ENCODE measurements at places on chromosomes 3 and 15.

DNA sequence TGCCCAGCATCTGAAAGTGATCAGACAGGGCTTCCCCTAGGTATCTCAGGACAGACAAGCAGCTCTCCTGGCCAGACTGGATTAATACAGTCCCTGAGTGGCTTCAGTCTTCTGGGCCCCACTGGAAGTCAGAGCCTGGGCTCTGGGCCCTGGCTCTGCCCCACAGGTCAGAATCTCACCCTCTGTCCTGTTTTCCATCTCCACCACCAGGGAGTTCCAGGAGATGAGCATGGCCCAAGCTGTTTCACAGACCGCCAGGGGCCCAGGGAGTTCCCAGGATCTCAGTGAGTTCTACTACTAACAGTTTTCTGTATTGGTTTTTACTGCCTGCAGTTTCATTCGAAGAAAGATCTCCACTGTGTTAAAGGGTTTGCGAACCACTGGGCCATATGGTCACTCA is 131.5 kb downstream of the MEX3B start:
- no peak for DNase-seq

DNA sequence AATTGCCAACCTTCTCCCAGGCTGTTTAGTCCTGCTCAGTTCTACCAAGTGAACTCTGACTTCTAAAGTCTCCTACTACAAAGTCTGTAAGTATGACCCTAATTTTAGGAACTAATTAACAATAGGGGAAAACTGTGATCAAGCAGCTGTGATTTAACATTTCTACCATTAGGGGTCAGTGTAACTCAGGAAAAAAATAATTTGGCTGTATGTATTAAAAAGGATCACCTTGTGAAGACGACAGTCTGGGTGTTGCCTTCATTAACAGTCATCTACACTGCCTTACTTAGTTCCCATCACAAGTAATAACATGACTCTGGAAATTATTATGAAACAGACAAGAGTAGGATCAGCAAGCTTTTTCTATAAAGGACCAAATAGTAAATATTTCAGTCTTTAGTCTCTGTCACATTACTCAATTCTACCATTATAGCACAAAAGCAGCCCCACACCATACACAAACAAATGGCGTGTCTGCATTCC is 4.2 kb upstream of the NPHP3 start:
- DNase-seq: no peak

DNA sequence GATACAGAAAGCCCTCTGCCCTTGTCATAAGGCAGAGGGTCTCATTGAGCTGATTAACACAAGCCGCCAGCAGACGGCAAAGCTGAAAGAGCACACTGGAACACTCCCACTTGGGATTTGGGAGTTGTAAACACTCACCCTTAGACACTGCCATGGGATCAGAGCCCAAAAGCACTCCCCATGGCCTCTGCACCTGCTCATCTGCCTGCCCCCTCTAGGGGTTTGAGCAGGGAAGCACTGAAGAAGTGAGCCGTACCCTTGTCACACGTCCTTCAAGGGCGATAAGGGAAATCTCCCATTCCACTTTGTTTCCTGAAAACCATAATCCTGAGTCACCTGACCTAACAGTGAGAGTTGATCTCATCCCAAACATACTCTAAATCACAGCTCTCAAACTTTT is 14.7 kb downstream of the FSIP1 start:
- no peak for DNase-seq

GRCh38 chr3:115789481-115789880 is 166.2 kb downstream of the GAP43 start:
- DNase-seq: no peak

- no peak for DNase-seq
These were observed 98.8 kb downstream of the FNDC3B start for GRCh38 chr3:172138193-172138537.

- no peak for DNase-seq
These were observed 21.8 kb downstream of the SPG11 start for GRCh38 chr15:44641651-44642050.

GRCh38 chr3:177468816-177469215 is 271.5 kb upstream of the TBL1XR1 start:
- DNase-seq: no peak

GRCh38 chr15:47932261-47932660 is 188.5 kb upstream of the SLC24A5 start:
- no peak for DNase-seq

GRCh38 chr3:194103505-194103904 is 32.4 kb upstream of the HES1 start:
- DNase-seq: no peak

DNA sequence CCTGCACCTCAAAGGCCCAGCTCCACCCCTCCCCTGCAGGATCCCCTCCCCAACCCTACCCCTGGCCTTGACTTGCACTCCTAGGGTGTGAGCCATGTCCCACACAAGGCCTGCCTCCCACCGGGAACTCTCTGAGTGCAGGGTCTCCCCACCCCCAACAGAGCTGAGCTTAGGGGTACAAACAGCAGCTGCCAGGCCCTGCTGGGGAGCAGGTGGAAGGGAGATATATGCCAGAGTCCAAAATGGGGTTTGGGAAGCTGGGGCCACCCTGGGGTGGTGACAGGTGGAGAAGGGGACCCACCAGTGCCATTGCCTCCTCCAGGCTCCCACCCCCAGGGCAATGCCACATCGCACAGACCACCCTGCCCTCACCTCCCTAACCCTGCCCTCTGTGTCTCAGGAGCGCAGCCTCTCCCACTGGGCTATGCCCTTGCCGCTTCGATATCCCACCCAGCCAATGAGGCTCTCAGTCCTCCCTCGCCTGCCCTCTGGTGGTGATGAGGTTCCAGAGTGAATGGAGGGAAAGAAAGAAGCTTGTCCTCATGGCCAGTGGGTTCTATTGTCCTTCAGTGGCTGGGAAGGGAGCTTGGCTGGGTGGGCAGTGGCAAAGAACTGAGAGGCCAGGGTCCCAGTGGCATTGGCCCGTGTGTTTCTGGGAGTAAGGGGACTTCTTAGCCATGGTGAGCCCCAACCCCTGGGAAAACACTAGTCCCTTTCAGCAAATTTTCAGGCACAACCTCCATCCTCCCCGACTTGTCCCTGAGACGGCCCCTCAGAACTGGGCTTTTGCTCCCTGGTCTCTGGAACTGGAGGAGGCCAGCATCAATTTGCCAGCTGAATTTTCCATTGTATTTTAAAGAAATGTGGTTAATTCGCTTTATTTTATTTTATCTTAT is 46.8 kb downstream of the CYP11A1 start:
- no peak for DNase-seq

GRCh38 chr3:39763390-39763789 is 46.0 kb upstream of the MYRIP start:
- no peak for DNase-seq
